Naive thymus-derived CD4-positive, alpha-beta T cell (primary cell): ENCODE measurements at places on chromosomes 11 and 22. TPM values are rescaled to one million over a fixed set of nuclear protein-coding genes. Genes with fewer than 3 reads are reported as not detected.
A peak's percentile ranks its signal among the peaks of the same experiment; 100 is the strongest.

The COA4 gene
- total RNA-seq, result 65.9 and 75.0 TPM in 2 replicates

DNA sequence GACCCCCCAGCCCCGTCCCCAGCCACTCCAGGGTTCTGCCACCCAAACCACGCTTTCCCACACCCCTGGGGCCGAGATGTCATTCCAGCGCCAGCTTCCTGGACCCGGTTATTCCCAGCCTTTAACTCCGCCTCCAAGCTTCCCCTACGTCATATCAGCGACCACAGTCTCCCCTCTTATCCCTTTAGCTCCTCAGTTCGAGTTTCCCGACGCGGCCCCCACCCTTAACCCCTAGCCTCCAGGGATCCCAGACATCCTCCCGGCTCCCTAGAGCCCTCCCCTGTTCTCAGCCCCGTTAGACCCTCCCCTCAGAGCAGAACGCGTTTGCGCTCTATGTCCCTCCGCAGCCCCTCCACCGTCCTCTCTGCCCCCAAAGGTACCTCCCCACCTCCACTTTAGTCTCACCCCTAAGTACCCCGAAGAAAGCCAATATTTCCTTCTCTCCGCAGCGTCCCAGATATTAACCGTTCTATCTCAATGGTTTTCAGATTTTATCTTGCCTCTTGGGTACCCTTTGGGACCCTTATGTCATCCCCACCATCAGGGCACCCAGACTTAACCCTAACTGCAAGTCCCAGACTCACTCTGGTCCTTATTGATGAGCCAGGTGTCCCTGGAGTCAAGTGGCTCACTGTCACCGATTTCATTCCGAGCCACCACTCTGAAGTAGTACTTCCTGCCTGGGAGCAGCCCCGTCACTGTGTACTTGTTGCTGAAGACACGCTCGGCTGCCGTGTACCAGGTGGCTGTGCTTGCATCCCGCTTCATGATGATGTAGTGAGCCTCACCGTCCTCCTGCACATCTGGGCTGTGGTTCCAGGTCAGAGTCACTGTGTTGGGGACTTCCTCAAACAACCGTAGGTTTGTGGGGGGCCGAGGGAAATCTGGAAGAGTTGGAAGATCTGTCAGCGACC, 8.0 kb downstream of the TMEM86A start:
- DNase-seq, result peak; percentile 34
- H3K27ac ChIP-seq, result peak overlapping the region; percentile 68
- H3K27me3 ChIP-seq, result no peaks in the 10 kb centered on the region
- H3K36me3 ChIP-seq, result no peaks in the 10 kb centered on the region
- peaks cover 9% of the 10 kb centered on the region for H3K4me1 ChIP-seq
- H3K4me3 ChIP-seq, result peak overlapping the region; percentile 88

The SPDYC gene
- total RNA-seq, result not detected in 2 replicates

DNA sequence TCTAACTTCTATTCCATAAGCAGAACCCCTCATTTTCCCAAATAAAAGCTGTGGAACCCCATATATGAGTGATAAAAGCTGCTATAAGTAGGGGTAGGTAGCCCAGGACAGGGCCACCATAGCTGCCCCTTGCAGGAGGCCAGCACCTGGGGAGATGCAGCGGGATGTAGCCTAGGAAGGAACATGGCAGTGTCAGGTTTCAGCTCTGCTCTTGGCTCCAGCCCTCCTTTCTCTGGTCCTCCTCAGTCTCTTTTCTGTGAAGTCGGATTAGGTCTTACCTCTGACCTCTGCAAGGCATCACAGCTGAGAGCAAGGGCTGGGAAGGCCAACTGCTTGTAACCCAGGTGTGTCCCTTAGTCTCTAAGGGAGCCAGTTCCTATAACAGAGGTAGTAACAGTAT, 135.6 kb downstream of the NAV2 start:
- no peaks in the 10 kb centered on the region for H3K4me1 ChIP-seq
- H3K4me3 ChIP-seq, result no peak overlapping the region
- no peaks in the 10 kb centered on the region for H3K27me3 ChIP-seq
- DNase-seq, result no peak
- H3K27ac ChIP-seq, result no peak overlapping the region
- no peaks in the 10 kb centered on the region for H3K36me3 ChIP-seq

The IFITM10 gene
- 16.0 TPM for total RNA-seq

DNA sequence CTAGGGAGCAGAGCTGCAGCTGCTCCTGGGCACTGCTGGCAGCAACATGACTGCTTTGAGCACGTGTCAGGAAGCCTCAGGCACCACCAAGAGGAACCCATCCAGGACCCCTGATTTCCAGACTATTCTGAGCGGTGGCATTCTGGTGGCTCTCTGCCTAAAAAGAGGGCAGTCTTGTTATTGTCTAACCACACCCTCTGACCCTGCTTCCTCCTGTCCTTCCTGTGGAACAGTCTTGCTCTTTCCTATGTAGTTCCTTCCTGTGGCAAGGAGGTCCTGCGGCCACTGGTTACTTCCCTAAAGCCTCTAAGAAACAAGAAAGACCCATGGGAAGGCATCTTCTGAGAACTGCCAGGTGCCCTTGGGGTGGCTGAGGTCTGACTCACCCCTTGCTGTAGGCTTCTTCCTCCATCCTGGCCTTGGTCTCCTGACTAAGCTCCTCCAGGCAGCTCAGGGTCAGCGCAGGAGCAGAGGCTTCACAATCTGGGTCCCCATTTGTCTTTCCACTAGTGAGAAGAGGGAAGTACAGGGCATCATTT, 13.1 kb upstream of the LYVE1 start:
- H3K4me1 ChIP-seq, result no peaks in the 10 kb centered on the region
- no peaks in the 10 kb centered on the region for H3K27me3 ChIP-seq
- H3K4me3 ChIP-seq, result no peak overlapping the region
- no peak overlapping the region for H3K27ac ChIP-seq

- no peaks in the 10 kb centered on the region for H3K27me3 ChIP-seq
- no peak overlapping the region for H3K27ac ChIP-seq
- no peak for DNase-seq
- H3K4me3 ChIP-seq, result no peak overlapping the region
These were observed 24.1 kb downstream of the RRAS2 start for GRCh38 chr11:14334893-14335292.

DNA sequence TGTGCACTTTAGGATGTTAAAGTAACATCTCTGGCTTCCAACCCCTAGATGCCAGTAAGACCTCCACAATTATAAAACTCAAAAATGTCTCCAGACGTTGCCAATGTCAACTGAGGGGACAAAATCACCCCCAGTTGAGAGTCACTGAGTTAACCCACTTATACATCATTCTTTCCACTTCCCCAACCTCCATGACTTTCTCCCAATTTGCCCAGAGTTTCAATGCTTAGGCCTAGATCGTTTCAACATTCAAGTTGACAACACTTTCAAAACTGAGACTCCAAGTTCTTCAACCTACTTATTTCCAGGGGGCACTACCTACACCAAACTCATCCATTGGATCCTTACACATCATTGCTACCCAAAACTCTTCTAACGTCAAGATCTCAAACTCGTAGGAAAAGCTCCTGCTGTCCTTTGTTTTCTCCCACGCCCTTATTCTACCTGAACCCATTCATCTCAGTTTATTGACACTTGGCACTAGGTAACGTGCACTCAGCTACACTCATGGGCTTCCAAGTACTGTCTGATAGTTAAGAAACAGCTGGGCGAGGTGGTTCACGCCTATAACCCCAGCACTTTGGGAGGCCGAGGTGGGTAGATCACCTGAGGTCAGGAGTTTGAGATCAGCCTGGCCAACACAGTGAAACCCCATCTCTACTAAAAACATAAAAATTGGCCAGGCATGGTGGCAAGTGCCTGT, 24.5 kb downstream of the RBFOX2 start:
- H3K4me3 ChIP-seq, result no peak overlapping the region
- no peak for DNase-seq
- no peaks in the 10 kb centered on the region for H3K27me3 ChIP-seq
- no peak overlapping the region for H3K27ac ChIP-seq

GRCh38 chr11:102603091-102603490, 22.0 kb downstream of the MMP20 start:
- no peaks in the 10 kb centered on the region for H3K4me1 ChIP-seq
- H3K27ac ChIP-seq, result no peak overlapping the region
- DNase-seq, result no peak
- no peak overlapping the region for H3K4me3 ChIP-seq
- H3K27me3 ChIP-seq, result no peaks in the 10 kb centered on the region

The ROBO4 gene
- 0.19 TPM for total RNA-seq

DNA sequence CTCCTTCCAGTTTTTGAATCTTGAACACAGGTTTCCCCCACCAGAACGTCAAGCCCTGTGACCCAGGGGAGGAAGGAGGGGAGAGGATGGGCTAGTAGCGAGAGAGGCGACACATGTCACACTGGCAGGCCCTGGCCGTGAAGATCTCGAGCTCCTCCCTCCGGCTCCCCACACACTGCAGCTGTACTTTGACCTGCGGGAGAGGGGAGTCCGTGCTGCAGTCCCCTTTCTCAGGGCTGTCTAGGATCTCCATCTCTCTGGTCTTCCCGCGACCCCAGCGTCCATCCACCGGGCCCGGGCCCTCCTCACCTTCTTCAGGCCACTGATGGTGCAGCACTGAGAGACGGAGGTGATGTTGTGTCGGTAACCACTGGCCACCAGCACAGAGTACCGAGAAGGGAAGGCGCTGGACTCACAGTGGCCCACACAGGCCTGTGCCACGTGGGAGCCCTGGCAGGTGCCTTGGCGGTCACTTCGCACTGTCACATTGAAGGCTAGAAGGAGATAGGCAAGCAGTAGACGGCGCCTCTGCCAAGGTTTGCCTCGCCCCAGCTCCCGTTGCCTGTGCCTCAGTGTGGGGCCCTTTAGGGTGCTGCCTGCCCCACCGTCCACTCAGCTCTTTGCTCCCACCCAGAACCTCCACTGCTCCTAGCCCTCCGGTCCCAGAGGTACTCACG, 873 bp downstream of the GPHA2 start:
- no peak overlapping the region for H3K4me3 ChIP-seq
- H3K4me1 ChIP-seq, result no peaks in the 10 kb centered on the region
- no peak overlapping the region for H3K27ac ChIP-seq
- no peak for DNase-seq
- peaks cover 32% of the 10 kb centered on the region for H3K36me3 ChIP-seq

- H3K4me3 ChIP-seq, result no peak overlapping the region
- H3K27ac ChIP-seq, result no peak overlapping the region
- H3K27me3 ChIP-seq, result no peaks in the 10 kb centered on the region
- H3K36me3 ChIP-seq, result no peaks in the 10 kb centered on the region
These were observed 607.4 kb upstream of the B3GAT1 start for GRCh38 chr11:135019343-135019871.

- H3K36me3 ChIP-seq, result peaks cover 40% of the 10 kb centered on the region
- peaks cover 19% of the 10 kb centered on the region for H3K4me1 ChIP-seq
- H3K27ac ChIP-seq, result peak overlapping the region; percentile 99
- H3K27me3 ChIP-seq, result no peaks in the 10 kb centered on the region
- peak overlapping the region; percentile 91 for H3K4me3 ChIP-seq
- no peak for DNase-seq
These were observed 686 bp downstream of the LMF2 start for GRCh38 chr22:50506611-50507420.

- DNase-seq, result peak; percentile 79
- H3K4me1 ChIP-seq, result peaks cover 30% of the 10 kb centered on the region
- H3K27me3 ChIP-seq, result no peaks in the 10 kb centered on the region
- H3K36me3 ChIP-seq, result no peaks in the 10 kb centered on the region
- H3K27ac ChIP-seq, result peak overlapping the region; percentile 77
These were observed 2.6 kb upstream of the SUN2 start for GRCh38 chr22:38758276-38758945.

- no peaks in the 10 kb centered on the region for H3K4me1 ChIP-seq
- no peak overlapping the region for H3K4me3 ChIP-seq
- no peaks in the 10 kb centered on the region for H3K27me3 ChIP-seq
- no peak overlapping the region for H3K27ac ChIP-seq
- DNase-seq, result peak; percentile 26
These were observed 22.5 kb downstream of the CLPB start for GRCh38 chr11:72411623-72412419.

The SLC22A12 gene
- total RNA-seq, result not detected

DNA sequence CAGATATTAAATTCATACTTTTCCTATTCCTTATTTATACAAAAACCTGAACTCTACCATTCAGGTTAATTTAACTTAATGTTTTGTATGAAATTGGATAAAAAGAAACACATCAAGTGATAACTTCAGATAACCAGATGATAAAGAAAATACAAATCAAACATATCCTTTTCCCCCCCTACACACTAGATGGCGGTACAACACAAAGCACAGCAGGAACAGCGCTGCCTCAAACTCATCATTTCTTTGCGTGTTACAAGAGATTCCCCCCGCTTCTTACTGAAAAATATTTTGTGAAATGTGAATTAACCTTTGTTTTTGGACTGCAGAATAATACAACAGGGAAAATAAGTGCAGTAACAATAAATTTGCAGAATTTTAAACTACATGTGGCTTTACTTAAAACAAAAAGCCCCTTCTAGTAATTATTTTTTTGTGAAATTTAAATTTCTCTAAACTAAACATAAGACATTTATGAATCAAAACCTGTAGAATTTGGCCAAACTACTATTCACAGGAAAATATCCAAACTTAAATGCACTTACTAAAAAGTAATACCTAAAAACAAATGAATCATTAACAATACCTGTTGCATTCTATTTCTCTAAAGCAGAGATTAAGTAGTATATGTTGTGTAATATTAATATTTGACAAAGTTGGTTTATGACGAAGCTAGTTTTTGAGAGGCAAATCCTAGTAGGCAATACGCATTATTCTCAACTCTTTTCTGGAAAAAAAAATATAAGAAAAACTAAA, 74.4 kb downstream of the ARHGAP32 start:
- no peak overlapping the region for H3K27ac ChIP-seq
- peak; percentile 66 for DNase-seq
- no peaks in the 10 kb centered on the region for H3K36me3 ChIP-seq
- H3K4me1 ChIP-seq, result no peaks in the 10 kb centered on the region

DNA sequence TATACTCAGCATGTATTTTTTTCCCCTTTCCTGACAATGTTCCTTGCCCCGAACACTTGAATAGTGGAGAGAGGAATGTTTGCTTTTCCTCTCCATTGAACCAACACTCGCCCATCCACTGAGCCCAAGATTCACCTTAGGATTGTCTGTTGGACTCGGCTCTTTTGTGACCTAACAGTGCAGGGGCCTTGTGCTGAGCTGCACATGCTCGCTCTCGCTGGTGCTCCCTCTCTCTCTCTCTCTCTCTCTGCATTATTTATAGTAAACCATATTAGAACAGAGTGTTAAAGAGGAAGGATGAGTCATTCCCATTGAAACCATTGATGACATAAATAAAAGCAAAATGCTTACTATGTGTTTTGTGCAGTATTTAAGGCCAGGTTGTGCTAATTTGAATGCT, 20.7 kb downstream of the ZBTB16 start:
- H3K4me1 ChIP-seq, result peaks cover 47% of the 10 kb centered on the region
- no peaks in the 10 kb centered on the region for H3K36me3 ChIP-seq
- H3K4me3 ChIP-seq, result no peak overlapping the region
- H3K27me3 ChIP-seq, result no peaks in the 10 kb centered on the region
- DNase-seq, result no peak

The LRRC10B gene
- total RNA-seq, result not detected

GRCh38 chr11:67698247-67698646, 23.8 kb upstream of the ALDH3B2 start:
- no peak overlapping the region for H3K27ac ChIP-seq

The CRYBB3 gene
- not detected for total RNA-seq

- no peaks in the 10 kb centered on the region for H3K27me3 ChIP-seq
- H3K4me3 ChIP-seq, result no peak overlapping the region
- no peak overlapping the region for H3K27ac ChIP-seq
These were observed 23.8 kb upstream of the TOLLIP start for GRCh38 chr11:1333091-1333772.

- no peak overlapping the region for H3K27ac ChIP-seq
- no peaks in the 10 kb centered on the region for H3K27me3 ChIP-seq
- no peak overlapping the region for H3K4me3 ChIP-seq
- no peak for DNase-seq
- H3K4me1 ChIP-seq, result no peaks in the 10 kb centered on the region
These were observed 171.0 kb upstream of the ARHGAP20 start for GRCh38 chr11:110883256-110883655.

GRCh38 chr11:72472765-72473164, 38.4 kb upstream of the CLPB start:
- no peak overlapping the region for H3K4me3 ChIP-seq
- no peaks in the 10 kb centered on the region for H3K36me3 ChIP-seq
- H3K27ac ChIP-seq, result no peak overlapping the region
- DNase-seq, result no peak
- H3K27me3 ChIP-seq, result no peaks in the 10 kb centered on the region

The PLXNB2 gene
- total RNA-seq, result 3.5 TPM
